Renal cortex interstitium (tissue), 15 donors: ENCODE measurements at places on chromosomes 12 and 14.

GRCh38 chr12:57474430-57474829, 5.2 kb downstream of the ARHGAP9 start:
- DNase-seq = no peak

GRCh38 chr12:23906329-23906728, 43.1 kb downstream of the SOX5 start:
- no peak for DNase-seq

- no peak for DNase-seq
Measured at GRCh38 chr12:103848917-103849491, 8.0 kb upstream of the NT5DC3 start.

GRCh38 chr12:46100551-46101484, 110.4 kb upstream of the SCAF11 start:
- DNase-seq = no peak

- no peak for DNase-seq
Measured at GRCh38 chr12:131312793-131313545, 359.3 kb downstream of the ADGRD1 start.

DNA sequence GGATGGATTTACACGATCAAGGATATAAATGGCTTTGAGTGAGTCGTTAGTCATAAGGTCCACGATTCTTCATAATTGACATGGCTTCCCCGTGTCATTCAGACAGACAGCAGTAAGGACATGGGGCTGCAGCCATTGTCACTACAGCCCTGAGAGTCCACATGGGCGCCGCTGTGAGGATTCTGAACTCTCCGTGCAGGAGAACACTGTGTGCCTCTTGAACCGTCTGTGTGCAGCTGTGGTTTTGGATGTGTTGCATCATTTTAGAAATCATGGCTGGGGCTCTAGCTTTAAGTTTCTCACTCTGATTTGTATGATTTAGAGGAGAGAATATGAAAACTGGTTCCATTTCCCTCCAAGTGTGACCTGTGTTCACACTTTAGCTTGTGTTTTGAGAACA, 47.2 kb downstream of the NPAS3 start:
- no peak for DNase-seq

GRCh38 chr12:128425666-128426331, 158.8 kb downstream of the TMEM132C start:
- DNase-seq = no peak

- DNase-seq = no peak
Measured at GRCh38 chr12:116172224-116172849, 105.2 kb downstream of the MED13L start.

DNA sequence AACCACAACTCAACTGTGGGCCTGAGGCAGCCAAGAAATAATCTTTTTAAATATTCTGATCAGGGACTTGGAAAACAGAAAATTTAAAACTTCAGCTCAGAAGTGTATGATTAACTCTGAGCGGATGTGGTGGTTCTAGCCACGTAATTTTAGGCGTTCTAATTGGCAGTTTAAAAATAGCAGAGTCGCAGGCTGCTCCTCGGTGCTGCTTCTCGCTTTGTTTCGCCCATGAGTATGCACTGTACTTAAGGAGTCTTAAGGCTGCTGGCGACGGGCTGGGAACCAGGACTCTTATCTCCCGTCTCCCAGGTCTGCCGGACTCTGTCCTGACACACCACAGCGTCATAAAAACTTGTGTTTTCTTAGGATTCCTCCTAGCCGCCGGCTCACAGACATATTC, 113.4 kb upstream of the PELI2 start:
- DNase-seq = no peak

GRCh38 chr14:100670017-100670752, 56.5 kb upstream of the DLK1 start:
- no peak for DNase-seq

DNA sequence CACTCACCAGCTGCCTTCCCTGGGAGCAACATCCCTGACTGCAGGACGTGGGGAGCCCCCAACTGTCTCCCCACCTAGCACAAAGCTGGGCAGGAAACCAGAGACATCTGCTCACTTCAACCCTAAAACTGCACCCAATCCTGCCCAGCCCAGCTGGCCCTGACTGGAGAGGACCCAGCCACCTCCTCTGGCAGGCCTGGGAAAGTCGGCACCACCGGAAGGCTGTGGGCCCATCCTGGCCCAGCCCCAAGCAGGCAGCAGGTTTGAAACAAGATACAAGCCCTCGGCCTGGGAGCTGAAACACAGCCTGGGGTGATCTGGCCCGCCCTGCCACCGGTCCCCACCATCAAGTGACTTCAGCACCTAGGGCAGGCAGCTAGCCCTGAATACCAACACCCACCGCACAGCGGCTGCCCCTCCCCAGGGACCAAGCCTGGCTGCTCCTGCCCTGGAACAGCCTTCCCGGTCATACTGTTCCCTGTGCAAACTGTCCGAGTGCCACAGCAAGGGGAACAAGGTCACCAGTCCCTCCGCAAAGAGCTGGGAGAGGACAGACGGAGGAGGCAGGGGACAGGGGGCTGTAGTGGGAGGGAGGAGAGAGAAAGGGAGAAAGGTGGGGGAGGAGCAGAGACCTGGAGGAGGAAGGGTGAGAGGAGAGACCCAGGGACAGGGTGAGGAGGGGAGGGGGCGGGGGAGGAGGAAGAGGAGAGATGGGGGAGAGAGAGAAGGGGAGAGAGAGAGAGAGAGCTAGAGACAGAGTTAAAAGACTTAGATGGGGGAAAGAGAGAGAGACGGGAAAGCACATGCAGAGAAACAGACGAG, 115.7 kb downstream of the RFLNA start:
- DNase-seq = no peak

DNA sequence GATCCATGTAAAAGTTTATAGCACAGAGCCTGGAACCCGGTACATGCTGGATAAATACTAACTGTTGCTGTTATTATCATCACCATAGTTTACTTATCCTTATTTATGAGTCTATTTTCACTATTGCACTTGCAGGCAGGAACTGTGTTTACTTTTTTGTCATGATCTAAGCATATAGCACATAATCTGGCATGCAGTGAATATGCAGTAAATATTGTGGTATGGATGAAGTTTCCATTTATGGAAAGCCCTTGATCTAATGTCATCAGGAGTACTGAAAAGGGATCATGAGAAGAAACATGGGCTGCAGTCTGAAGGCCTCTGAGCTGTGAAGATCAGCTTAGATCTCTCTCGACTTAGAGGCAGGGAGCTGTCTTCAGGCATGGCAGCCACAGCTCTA, 91.6 kb downstream of the KCNK13 start:
- DNase-seq = no peak
